Stimulated activated CD4-positive, alpha-beta T cell treated with anti-CD3 and anti-CD28 coated beads, Interleukin-1b, Interleukin-23, amount 100 ng/mL, for 1 hour (primary cell): ENCODE measurements at places on chromosomes 7 and 10.

DNA sequence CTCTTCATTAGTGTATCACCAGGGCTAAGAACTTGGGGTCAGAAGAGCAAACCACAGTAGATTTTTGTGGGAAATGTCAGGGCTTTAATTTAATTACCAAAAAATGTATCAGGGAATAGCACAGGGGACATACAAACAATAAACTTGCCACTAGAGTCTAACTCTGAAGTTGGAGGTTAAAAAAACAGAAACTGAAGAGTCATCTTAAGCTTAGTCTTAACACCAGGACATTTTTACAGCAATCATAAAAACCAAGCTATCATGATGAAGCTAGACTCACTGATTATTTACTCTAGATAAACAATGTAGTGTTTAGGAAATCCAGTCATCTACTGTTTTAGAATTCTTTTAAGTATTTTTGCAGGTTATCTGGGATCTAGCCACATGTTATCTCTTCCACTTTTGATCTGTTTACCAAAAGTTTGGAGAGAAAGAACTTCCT is 48.4 kb upstream of the GLI3 start:
- DNase-seq: no peak

DNA sequence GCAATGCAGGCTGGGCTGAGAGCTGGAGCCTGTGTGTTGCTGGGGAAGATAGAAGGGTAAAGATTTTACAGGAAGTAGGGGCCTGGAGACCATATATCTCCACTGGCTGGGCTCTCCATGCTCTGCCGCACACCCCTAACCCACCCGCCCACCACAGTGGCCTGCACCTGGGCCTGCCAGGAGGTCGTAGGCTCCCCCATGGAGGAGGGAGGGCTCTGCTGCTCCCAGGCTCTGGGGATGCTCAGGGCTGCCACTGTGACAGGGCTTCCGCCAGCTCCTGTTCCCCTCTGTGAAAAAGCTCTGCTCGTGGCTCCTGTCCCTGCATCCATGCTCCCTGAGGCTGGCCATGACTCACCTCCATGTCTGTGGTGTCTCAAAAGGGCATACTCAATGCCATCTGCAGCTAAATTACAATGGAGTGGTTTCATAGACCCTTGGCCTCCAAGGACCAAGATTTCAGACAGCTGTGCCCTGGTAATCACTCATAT is 106.0 kb downstream of the CXCL12 start:
- DNase-seq: no peak

DNA sequence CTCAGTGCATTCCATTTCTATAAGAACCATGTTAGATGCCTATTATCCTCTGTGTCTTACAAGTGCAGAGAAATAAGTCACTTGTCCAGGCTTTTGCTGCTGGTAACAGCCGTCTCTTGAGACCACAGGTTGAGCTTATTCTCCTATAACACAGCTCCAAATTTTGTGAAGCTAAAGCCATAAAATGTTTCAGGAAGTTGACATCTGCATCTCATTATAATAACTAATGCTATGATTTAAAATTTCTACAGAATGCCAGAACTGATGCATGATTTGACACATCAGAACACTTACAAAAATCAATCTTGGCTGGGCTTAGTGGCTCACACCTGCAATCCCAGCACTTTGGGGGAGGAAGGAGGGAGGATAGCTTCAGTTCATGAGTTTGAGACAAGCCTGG is 986.9 kb downstream of the TYW1 start:
- no peak for DNase-seq

DNA sequence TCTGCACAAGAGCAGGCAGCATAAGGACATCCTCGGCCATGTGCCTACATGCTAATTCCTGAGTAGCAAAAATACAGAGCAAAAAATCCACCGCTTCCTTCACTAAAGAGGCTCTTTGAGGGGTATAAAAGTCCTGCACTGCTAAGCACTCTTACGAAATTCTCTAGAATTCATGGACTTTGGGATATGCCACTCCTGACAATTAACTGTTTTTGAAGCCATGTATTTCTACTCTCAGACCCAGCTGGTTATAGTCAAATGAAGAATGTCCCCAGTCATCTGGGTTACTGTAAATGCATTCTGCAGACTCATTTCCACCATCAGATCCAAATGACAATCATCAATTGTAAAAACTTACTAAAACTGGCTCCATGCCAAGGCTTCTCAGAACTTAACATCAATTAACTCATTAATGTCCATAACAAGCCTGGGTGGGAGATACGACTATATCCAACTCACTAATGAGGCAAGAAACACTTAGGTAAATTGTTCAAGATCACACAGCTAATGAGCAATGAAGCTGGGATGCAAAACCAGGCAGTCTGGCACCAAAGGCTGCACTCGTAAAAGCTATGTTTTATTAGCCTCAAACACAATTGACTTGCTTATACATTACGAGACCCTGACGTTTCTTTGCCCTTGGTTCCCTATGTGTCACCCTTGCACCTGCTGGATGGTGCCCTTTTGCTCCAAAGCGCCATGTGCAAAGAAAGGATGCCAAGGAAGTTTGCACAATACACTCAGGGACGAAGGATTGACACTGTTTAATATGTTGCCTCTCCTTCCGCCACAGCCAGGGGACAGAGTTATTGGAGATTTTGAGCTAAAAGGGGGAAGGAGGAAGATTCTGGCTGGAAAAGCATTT is 250.4 kb downstream of the ELMO1 start:
- DNase-seq: no peak

GRCh38 chr10:26525586-26525985 is 87.4 kb downstream of the APBB1IP start:
- DNase-seq: no peak

DNA sequence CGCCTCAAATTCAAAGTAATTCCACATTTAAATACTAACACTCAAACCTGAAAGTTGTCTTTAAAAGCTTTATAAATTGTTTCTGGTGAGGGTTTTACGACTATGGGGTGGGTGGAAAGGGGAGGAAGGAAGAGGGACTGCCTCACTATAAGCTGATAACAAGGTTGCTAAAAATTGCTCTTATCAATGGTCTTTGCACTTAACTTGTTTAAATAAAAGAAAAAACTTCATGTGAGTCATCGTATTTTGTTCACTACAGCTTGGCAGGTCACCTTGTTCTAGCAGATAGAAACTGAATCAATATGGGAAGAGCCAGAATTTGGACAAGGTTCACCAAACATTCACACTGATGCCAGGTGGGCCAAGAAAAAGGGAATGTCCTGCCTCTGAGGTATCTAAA is 129.2 kb downstream of the TES start:
- no peak for DNase-seq

- DNase-seq: no peak
Measured at GRCh38 chr10:44961230-44961571, 1.6 kb downstream of the RASSF4 start.

GRCh38 chr7:124813994-124814798 is 48.6 kb upstream of the GPR37 start:
- DNase-seq: no peak

DNA sequence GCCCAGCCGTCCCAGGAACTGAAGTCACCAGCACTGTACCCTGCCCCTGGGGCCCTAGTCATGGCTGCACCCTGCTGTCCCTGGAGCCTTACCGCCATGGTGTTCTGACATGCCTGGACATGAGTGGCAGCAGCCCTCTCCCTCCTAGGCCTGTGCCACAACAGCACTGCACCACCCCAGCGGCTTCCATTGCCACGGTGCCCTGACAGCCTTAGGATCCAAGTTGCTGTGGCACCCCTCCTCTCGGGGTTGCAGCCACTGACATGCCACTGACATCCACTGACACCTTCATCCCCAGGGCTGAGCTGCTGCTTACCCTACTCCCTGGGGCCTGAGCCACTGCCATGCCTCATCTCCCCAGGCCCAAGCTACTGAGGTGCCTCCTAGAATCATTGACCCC is 39.6 kb upstream of the SHH start:
- DNase-seq: no peak

DNA sequence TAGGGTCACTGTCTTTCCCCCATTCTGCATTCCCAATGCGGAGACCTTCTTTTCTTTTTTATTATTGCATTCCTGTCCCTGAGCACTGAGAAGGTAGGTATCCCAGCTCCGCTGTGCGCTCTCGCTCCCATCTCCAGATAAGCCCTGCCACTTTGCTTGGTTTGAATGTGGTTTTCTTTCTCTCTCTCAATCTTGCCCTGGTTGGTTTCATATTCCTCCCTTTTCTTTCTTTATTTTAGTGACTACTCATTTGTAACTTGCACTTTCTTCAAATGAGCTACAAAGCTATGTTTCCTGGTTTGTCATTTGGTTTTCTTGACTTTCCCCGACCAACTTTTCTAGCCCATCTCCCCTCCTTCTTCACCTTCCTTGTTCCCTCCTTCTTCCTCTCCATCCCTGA is 29.0 kb upstream of the HSPB1 start:
- DNase-seq: no peak

DNA sequence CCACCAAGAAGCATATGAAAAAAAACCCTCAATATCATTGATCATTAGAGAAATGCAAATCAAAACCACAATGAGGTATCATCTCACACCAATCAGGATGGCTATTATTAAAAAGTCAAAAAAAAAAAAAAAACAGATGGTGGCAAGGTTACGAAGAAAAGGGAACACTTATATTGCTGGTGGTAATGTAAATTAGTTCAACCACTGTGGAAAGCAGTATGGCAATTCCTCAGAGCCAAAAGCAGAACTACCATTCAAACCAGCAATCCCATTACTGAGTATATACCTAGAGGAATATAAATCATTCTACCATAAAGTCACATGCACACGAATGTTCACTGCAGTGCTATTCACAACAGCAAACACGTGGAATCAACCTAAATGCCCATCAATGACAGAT is 46.0 kb downstream of the CNOT4 start:
- DNase-seq: no peak

DNA sequence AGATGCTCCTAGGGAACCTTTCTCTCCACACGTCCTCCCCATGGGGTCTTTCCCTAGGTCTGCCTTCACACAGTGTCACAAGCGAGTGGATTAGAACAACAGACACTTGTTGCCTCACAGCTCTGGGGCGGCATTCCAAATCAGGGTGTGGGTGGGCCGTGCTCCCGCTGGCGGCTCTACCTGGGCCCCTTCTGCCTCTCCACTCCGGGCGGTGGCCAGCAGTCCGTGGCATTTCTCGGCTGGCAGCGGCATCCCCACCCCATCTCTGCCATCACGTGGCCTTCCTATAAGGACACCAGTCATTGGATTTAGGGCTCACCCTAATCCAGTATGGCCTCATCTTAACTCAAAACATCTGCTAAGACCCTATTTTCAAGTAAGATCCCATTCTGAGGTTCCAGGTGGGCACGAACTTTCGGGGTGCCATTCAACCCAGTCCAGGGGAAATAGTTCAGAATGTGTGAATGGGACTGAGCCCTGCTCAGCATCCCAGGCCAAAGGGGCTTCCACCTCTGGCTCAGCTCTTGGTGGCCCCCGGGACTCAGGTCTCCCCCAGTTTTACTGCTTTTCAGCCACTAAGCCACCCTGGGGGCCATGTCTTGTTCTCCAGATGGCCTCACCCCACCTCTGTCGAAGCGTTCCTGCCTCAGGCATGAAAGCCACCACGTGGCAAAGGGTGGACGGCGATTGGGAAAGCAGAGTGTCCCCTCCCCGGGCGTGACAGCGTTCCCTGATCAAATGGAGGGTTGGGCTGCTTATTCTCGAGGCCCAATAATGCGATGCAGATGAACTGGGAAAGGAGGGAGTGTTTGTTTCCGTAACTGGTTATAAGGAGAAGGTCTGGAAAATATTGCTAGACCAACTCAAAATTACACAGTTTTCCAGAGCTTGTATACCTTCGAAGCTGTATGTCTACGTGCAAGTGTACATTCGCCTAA is 350.0 kb downstream of the GLRX3 start:
- DNase-seq: no peak

DNA sequence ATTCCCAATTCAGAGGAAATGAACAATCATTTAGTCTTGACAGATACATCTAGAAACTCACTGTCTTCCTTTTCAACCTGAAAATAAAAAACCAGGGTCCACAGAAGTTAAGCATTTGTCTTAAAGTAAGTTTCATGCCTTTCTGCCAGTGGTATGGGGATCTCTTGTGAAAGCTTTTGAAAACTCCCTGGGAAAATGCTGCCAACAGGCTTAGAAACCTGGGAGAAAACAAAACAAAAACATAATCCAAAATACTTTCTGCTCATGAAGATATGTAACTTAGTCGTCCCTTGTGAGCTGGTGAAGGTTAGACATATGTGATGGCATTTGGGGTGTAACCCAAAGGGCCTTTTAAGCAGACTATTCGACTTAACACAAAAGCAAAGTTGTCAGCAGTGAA is 66.4 kb upstream of the ZNF438 start:
- DNase-seq: no peak

GRCh38 chr10:7075110-7075509 is 335.7 kb downstream of the SFMBT2 start:
- no peak for DNase-seq

- peak; percentile 17 for DNase-seq
Measured at GRCh38 chr7:100604976-100605911, 3.1 kb downstream of the PCOLCE start.

DNA sequence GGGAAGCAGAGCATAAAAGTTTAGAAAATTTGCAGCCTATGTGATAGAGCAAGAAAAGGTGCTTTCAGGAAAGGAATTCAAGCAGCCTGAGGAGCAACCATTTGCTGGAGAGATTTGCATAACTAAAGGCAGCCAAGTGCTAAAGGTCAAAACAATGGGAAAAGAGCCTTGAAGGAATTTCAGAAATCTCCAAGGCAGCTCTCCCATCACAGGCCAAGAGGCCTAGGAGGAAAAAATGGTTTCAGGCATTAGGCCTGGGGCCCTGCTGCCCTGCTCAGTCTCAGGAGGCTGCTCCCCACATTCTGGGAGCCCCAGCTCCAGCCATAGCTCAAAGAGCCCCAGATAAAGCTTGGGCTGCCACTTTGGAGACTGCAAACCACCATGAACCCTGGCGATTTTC is 95.9 kb upstream of the UNC5B start:
- DNase-seq: no peak

DNA sequence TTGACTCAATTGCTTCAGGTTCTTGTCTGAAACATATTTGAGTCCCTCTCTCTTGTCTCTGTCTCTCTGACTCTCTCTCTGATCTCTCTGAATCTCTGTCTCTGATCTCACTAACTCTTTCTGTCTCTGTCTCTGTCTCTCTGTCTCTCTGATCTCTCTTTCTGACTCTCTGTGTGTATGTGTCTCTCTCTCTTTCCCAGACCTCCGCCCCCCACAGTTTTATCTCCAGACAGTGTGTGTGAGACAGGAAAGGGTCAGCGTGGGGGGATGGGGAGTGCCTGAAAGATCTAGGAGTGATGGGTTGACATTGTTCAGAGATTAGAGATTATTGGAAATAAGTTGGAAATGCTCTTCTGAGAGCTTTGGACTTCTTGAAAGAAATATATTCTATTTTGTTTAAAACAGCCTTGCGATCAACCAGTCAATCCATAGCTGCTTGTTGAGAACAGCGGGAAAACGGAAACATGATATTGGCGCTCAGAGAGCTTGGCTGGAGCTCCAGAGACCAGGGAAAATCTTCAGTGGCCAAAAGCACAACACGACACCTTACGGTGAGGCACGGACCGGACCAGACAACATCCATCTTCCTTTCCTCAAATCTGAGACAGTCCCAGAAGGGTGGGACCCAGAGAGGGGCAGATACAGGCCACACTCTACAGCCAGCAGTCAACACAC is 35.5 kb downstream of the CALML3 start:
- no peak for DNase-seq

- DNase-seq: peak; percentile 80
Measured at GRCh38 chr10:73495884-73496674, at the start of gene PPP3CB. TSS of gene PPP3CB (minus strand) at chr10:73496024. CDS start at chr10:73495889, 135 bp downstream.
